ENCODE measurements at places on chromosomes 1 and 21.
A peak's percentile ranks its signal among the peaks of the same experiment; 100 is the strongest.

DNA sequence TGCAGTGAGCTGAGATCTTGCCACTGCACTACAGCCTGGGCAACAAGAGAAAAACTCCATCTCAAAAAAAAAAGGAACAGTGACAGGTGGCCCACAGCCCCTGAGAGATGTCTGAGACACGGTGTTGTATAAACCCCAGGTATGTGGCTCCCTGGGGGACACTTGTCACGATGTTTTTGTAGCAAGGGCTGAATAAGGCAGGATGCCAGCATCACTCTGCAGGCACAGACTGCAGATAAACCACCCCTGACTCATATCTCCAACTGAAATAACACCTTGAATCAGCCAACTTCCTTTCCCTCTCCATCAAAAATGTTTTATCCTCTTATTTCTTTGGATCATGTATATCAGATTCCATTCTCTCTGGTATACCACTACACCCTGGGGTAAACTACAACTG lies 52.5 kb downstream of the NMNAT2 start:
- DNase-seq, result no peak

- DNase-seq, result peak; percentile 88
Observed at GRCh38 chr1:113871597-113872113, at the start of gene PTPN22. Gene PTPN22 (minus strand): TSS chr1:113871712.

- no peak for DNase-seq
Observed at GRCh38 chr1:99713006-99713405, 53.4 kb downstream of the FRRS1 start.

- DNase-seq, result no peak
Observed at GRCh38 chr1:11563560-11564069, 84.7 kb downstream of the DISP3 start.

GRCh38 chr1:83673312-83673711 lies 325.6 kb downstream of the TTLL7 start:
- no peak for DNase-seq

GRCh38 chr1:63327417-63328054 lies 5.2 kb downstream of the FOXD3 start:
- peak; percentile 12 for DNase-seq
